ENCODE measurements at places on chromosomes 2 and 18. TPM values are rescaled to one million over a fixed set of nuclear protein-coding genes. Genes with fewer than 3 reads are reported as not detected.

GRCh38 chr18:59912007-59912550 is 12.3 kb downstream of the PMAIP1 start:
- no peak for DNase-seq

- DNase-seq, result no peak
These were observed 235.3 kb upstream of the TANK start for GRCh38 chr2:160924936-160925353.

- DNase-seq, result no peak
These were observed at the start of gene KCNJ13 for GRCh38 chr2:232776435-232776834. Gene KCNJ13 (minus strand): TSS chr2:232776565. CDS start chr2:232771362, 5,203 bp downstream.

Gene DNAJC5G
- total RNA-seq, result 2.5 TPM

Gene INO80D
- 14.4 TPM for total RNA-seq

Gene ALKAL2
- total RNA-seq, result not detected
